Right lung (tissue), 10 donors: ENCODE measurements at places on chromosomes 12 and 14. TPM values are rescaled to one million over a fixed set of nuclear protein-coding genes. Genes with fewer than 3 reads are reported as not detected.

The FSCB gene
- polyA plus RNA-seq: not detected

The WDR20 gene
- 24.2 TPM for polyA plus RNA-seq

- no peak for DNase-seq
Measured at GRCh38 chr12:57460468-57460784, 841 bp downstream of the GLI1 start.

DNA sequence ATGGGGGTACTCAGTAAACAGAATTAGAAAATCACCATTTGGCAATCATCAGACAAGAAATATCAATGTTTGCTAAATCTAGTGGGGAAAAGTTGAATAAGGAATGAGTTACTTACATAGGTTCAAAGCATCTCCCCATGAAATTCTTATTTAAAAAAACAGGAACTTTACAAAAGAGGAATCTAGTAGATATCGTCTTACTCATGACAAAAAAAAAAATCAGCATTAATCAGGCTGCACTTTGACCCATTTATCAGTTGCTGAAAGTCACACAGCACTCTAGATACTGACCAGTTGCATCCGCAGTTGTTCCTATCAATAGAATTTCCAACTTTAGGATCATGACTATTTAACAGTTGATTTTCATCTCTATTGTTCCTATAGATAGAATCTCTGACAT lies 5.8 kb upstream of the DICER1 start:
- no peak for DNase-seq

GRCh38 chr12:108060067-108060466 lies 69.0 kb upstream of the WSCD2 start:
- no peak for DNase-seq

- no peak for DNase-seq
Measured at GRCh38 chr14:58738189-58738836, 100.6 kb downstream of the DACT1 start.

- DNase-seq: no peak
Measured at GRCh38 chr14:74578479-74578878, 33.6 kb downstream of the LTBP2 start.

The JAG2 gene
- polyA plus RNA-seq: 10.2 TPM

GRCh38 chr12:76952995-76953394 lies 74.2 kb upstream of the CSRP2 start:
- no peak for DNase-seq

DNA sequence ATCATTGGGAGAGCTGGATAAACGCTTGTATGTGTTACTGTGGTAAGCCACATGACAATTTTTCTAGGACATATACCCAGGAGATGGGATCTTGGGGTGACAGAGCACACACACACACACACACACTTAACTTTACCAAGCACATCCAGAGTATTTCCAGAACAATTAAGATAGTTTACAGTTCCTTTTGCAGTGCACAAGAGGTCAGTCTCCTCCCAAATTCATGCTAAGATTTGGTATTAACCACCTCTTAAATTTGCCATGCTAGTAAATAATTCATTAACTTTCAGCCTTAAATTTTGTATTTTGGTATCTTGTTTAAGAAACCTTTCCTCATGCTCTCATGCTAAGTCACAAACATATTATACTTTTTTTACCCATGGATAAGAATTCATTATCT lies 33.9 kb upstream of the LIMA1 start:
- no peak for DNase-seq

DNA sequence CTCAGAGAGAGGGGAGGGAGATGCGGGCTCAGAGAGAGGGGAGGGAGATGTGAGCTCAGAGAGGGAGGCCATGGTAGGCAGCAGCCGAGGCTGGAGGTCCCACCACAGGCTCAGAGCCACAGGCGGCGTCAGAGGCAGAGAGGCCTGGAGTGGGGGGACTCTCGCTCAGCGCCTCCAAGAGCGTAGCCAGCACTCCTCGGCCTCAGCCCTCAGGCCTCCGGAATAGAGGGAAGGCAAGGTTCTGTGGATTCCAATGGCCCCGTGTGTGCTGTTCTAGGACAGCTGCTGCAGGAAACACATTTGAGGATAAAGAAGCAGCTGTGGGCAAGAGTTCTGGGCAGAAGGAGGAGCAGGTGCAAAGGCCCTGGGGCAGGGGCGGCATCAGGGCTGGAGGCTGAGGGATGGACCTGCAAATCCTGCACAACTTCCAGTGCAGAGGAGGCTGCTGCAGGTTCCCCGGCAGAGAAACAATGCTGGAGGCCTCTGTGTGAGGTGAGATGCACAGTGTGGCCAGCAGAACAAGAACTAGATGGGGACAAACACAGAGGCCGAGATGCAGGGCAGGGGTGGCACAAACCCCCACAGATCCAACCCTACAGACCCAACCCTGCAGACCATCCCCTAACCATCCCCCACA lies 59.1 kb upstream of the GALNT9 start:
- DNase-seq: no peak

The HCAR3 gene
- polyA plus RNA-seq: 0.10 TPM

DNA sequence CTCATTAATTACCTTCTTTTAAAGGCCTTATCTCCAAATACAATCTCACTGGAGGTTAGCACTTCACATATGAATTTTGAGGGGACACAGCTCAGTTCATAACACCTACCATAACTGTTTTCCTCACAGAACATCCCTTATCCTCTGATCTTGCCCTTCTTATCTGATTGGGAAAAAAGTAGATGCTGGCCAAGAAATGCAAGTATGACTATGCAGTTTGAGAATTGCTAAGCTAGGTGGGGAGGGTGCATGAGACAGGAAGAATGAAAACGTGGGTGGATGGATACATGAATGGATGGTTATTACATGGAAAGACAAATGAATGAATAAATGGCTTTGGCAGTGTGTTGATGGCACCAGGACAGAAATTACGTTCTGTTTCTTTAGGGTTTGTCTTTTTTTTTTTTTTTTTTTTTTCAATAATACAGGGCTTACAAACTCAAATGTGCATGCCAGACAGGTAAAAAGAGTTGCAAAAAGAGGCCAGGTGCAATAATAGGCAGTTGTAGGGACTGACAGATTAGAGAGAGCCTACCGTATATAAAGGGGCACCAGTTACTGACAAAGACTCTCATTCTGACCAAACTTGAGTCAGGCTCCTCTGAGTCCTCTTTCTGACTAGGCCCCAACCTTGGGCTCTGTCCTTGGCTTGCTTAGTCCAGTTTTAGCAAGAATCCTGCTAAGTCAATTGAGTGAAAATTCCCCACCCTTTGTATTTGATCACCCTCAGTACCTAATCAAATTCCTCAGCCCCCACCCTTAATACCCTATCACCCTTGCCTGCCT lies 304.9 kb downstream of the ZFP36L1 start:
- DNase-seq: no peak

DNA sequence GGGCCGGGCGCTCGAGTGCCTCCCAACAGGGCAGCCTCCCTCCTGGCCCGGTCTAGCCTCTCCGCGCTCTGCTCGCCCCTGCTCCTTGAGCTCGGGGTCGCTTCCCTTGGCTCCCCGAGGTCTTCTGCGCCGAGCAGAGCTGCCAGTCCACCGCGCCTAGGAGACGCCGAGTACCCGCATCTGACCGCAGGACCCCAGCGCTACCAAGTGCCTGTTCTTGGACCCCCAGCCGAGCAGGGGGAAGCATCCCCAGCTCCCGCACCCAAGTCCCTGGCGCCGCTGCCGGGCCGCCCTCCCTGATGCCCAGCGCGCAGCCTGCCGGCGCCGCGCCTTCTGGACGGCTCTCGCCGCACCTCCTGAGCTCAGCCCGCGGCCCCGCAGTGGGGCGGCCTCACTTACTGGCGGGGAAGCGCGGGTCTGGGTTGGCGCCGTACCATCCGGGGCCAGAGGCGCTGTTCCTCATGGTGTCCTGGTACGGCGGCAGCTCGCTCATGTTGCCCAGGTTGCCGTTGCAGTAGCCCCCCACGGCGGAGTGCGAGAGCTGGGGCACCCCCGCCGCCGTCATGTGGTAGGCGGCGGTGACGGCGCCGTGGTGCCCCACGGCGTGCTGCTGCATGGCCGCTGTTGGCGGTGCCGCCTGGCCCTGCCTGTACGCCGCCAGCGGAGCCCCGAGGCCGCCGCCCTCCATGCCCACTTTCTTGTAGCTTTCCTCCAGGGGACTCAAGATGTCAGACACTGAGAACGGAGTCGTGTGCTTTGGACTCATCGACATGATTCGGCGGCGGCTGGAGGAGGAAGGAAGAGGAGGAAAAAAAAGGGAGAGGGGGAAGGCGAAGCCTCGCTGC lies 1.2 kb downstream of the NKX2-1 start:
- no peak for DNase-seq

The PPFIA2 gene
- polyA plus RNA-seq: 3.3 TPM

DNA sequence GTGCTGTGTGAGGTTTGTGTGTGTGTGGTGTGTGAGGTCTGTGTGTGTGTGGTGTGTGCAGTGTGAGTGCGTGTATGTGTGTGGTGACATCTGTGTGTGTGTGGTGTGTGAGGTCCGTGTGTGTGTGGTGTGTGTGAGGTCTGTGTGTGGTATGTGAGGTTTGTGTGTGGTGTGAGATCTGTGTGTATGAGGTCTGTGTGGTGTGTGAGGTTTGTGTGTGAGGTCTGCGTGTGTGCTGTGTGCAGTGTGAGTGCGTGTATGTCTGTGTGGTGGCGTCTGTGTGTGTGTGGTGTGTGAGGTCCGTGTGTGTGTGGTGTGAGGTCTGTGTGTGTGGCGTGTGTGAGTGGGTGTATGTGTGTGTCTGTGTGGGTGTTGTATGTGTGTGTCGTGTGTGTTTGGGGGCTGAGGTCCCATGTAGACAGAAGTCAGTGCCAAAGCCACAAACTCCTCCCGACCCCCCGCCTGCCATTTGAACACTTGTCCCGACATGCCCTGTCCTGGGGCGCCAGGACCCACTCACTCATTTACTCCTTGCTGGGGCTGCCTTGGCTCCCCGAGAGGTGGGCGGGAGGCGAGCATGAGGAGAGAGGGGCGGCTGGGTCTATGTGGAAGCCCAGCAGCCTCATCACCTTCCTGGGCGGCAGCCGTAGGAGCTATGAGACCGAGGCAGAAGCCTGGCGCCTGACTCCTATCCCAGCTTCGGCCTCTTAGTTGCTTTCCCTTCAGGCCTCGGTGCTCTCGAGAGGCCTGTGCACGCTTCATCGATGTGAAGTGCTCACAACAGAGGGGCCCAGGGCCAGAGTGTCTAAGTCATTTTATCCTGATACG lies 20.5 kb downstream of the RILPL1 start:
- no peak for DNase-seq

- DNase-seq: no peak
Measured at GRCh38 chr12:95192271-95192670, 25.0 kb downstream of the FGD6 start.

The GPD1 gene
- polyA plus RNA-seq: 0.44 TPM

The SYNDIG1L gene
- 0.40 TPM for polyA plus RNA-seq

- peak; percentile 75 for DNase-seq
Measured at GRCh38 chr12:69415471-69416275, 54.5 kb upstream of the FRS2 start.

The DYRK2 gene
- polyA plus RNA-seq: 24.1 TPM

DNA sequence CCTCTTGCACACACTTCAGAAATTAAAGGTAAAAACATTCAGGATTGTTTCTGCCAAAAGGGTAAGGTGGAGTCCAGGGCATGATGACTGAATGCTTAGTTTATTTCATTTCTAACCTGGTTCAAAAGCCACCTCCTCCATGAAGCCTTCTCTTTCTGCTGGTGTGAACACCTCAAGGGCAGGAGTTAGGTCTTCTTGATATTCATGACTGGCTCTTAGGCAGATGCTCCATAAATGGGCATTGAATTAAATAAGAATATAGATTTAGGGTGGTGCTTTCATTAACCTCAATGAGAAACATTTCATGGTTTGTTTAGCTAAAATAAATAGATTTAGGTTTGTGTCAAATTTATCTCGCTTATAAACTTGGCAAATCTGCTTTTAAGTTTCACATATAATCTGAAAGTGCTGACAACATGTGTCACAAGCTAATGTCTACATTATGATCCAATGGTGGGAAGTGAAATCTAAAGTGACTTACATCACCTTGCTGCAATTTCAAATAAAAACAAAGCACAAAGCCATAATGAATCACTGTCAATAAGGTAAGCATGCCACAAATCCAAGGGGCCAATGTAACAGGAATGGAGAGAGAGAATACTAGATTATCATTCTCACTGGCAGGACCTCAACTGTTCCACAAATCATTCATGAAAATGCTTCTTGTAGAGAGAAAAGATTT lies 72.7 kb upstream of the GRIP1 start:
- DNase-seq: no peak

DNA sequence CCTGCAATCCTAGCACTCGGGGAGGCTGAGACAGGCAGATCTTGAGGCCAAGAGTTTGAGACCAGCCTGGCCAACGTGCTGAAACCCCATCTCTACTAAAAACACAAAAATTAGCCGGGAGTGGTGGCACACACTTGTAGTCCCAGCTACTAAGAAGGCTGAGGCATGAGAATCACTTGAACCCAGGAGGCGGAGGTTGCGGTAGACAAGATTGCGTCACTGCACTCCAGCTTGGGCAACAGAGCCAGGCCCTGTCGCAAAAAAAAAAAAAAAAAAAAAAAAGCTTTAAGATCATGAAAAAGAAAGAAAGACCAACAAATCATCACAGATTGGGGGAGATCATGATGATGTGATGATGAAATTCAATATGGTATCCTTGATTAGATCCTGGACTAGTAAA lies 30.6 kb downstream of the WDR89 start:
- DNase-seq: no peak
